ENCODE measurements at places on chromosomes 1 and 21. TPM values are rescaled to one million over a fixed set of nuclear protein-coding genes. Genes with fewer than 3 reads are reported as not detected.

- no peaks in the 10 kb centered on the region for H3K36me3 ChIP-seq
- no peak overlapping the region for H3K4me3 ChIP-seq
These were observed 356.5 kb upstream of the DUSP10 start for GRCh38 chr1:222098404-222098803.

Gene TAS1R1
- total RNA-seq, result 0.27 TPM

- DNase-seq, result no peak
- no peaks in the 10 kb centered on the region for H3K27me3 ChIP-seq
- peaks cover 36% of the 10 kb centered on the region for H3K4me1 ChIP-seq
- no peaks in the 10 kb centered on the region for H3K36me3 ChIP-seq
- H3K4me3 ChIP-seq, result peak overlapping the region; percentile 92
These were observed 1.1 kb upstream of the CACYBP start for GRCh38 chr1:174998569-174999215.

Gene PCBP3
- total RNA-seq, result 4.5 TPM

Gene A3GALT2
- not detected for total RNA-seq

- H3K4me1 ChIP-seq, result no peaks in the 10 kb centered on the region
- peaks cover 3% of the 10 kb centered on the region for H3K27me3 ChIP-seq
- peak; percentile 61 for DNase-seq
- H3K36me3 ChIP-seq, result no peaks in the 10 kb centered on the region
These were observed at the start of gene HSD11B1 for GRCh38 chr1:209704584-209704983. Gene HSD11B1, plus strand, starts transcription at chr1:209704846. Its CDS starts 97 bp downstream, at chr1:209704943.

- no peak for DNase-seq
- H3K27me3 ChIP-seq, result no peaks in the 10 kb centered on the region
- H3K4me3 ChIP-seq, result no peak overlapping the region
- no peaks in the 10 kb centered on the region for H3K36me3 ChIP-seq
- no peak overlapping the region for H3K27ac ChIP-seq
These were observed 108.9 kb downstream of the IFI44 start for GRCh38 chr1:78758506-78758905.

Gene FASLG
- total RNA-seq, result 1.2 TPM

Gene SPATA21
- not detected for total RNA-seq

Gene PIK3C2B
- 50.5 TPM for total RNA-seq

Gene NBPF8
- 7.7 TPM for total RNA-seq

DNA sequence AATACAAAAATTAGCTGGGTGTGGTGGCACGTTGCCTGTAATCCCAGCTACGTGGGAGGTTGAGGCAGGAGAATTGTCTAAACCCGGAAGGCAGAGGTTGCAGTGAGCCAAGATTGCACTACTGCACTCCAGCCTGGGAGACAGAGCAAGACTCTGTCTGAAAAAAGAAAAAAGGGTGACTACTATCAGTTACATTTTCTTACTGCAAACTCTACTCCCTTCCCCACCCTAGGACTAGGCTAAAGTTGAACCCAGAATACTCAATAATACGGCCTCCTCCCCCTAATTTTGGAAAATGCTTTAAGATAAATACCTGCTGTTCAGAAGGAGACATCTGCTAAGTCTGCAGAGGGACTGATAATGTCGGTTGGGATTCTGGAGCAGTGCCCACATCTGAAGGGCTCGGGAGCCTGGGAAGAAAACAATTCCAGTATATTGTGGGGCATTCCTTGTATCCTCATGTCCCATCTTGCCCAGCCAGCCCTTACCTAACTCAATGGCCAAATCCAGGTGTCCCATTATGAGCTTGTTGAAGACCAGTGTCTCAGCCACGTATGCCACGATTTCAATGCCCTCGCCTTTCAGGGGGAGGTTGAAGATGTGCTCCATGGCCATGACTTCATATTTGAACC is 89.7 kb downstream of the ADCY10 start:
- no peaks in the 10 kb centered on the region for H3K36me3 ChIP-seq
- H3K27ac ChIP-seq, result no peak overlapping the region
- no peaks in the 10 kb centered on the region for H3K4me1 ChIP-seq
- no peaks in the 10 kb centered on the region for H3K27me3 ChIP-seq
- no peak overlapping the region for H3K4me3 ChIP-seq
- no peak for DNase-seq
